CD4-positive, alpha-beta T cell treated with Interleukin-4 for 1 hour (primary cell): ENCODE measurements at places on chromosomes 13 and 19.

- DNase-seq: no peak
Observed at GRCh38 chr19:4847190-4847973, 15.9 kb upstream of the TICAM1 start.

DNA sequence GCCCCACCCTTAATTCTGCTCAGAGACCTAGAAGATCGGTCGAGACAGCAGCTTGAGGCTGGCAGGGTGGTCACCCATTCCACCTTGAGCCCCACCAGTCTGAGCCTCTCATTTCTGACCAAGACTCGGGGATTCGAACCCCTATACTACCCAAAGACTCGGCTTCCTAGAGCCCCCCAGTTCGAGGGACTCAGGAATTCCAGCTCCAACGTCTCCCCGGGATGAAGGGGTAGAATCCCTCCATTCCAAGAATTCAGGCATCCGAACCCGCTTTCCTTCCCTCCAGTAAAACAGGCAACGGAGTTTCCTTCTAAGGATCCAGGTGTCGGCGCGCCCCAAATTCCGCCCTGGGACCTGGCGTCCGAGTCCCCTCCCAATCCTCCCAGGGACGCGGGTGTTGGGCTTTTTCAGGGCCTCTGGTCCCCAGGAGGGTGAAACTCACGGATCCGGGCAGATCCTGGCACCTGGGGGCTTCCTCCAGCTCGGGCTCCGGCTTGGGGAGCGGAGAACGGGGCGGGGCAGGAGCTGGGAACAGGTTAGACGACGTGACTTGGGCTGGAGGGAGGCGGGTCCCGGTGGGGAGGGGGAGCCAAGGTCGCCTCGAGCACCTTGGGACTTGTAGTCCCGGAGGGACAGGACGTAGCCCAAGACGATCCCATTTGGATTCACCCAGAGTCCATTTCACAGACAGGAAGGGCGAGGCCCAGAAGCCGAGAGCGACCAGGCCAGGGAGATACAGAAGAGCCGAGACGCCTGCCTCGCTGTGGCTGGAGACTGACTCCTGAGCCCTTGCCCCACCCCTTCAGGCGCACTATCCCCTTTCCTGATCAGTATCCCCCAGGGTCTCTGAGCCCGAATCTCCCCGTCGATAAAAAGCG lies at the start of gene PPP1R13L:
TSS of gene PPP1R13L (minus strand) at position 513 of the 878 bp plus-strand sequence. CDS start 6,751 bp downstream, outside the sequence.
- DNase-seq: peak; percentile 56

GRCh38 chr13:36134632-36135031 lies 3.5 kb upstream of the DCLK1 start:
- DNase-seq: no peak

DNA sequence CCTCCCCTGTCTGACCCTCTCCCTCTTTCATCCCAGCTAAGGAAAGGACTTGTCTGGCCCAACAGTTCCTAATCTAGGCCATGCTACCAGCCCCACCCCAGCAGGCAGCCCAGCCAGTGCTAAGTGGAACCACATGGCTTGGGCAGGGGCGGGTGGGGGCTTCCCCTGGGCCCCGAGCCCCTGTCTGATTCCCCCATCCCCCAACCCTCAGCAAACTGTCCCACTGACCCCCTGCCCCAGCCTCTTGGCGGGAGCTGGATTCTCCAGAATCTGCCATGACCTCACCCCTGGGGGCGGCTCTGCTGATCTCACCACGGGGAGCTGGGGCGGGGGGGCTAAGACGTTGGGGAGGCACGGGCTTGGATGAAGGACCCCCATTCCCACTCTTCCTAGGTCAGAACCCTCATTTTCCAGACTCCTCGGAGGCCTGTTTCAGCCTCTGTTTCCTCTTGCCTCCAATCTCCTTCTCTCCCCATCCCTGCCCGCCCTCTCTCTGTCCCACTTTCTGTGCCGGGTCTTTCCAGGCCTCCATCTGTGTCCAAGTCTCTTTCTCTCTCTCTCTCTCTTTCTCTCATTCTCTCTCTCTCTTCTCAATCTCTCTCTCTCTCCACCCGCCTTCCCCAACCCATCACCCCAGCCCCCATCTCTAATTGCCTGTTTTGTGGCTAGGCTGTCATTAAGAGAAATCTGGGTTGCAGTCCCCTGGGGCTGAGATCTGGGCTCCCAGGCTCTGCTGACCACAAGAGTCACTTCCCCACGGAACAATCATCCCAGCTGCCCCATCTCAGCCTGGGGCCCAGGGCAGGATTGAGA lies 2.7 kb downstream of the COL5A3 start:
- DNase-seq: no peak

- no peak for DNase-seq
Observed at GRCh38 chr19:35276706-35277281, 5.5 kb upstream of the HAMP start.

- no peak for DNase-seq
Observed at GRCh38 chr13:25200783-25201182, 28.7 kb upstream of the AMER2 start.

- no peak for DNase-seq
Observed at GRCh38 chr19:478236-478903, 17.5 kb upstream of the SHC2 start.

GRCh38 chr13:111177081-111177711 lies 62.1 kb downstream of the ARHGEF7 start:
- peak; percentile 74 for DNase-seq

DNA sequence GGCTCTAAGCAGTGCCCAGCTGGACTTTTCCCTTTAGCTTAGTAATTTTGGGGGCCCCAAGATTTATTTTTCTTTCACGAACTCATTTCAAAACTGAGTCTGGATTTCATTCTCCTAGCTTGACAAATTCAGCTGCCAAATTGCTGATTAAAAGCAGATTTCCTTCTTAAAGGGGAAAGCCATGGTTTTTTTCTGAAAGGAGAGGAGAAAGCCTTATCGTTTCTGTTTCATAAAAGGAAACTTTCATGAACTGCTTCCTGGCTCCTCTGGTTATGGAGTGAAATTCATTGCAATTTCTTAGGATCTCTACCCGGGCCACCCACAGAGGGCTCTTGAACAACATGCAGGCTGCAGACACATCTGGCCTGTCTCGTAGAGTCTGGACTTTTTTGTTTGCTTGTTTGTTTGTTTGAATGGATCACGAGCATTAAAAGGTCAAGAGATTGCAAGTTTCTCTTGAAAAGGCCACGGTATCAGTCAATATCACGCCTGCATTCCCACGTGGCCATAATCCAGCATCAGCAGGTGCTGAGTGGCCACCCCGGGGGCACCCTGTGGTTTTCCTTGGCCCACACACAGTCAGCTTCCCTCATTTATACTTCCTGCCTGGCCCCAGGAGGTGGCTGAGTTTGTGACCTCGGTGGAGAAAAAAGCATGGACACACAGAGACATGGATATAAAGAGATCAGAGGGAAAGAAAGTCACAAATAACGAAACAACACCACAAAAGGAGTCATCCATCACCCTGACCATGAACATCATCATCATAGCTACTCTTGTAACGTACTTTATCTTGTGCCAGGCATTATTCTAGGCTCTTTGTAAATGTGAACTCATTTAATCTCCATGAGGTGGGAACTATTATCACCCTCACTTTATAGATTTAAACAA lies 10.5 kb upstream of the KLK4 start:
- DNase-seq: no peak
